ENCODE measurements at places on chromosomes 4 and X. TPM values are rescaled to one million over a fixed set of nuclear protein-coding genes. Genes with fewer than 3 reads are reported as not detected.

CT83 gene
- not detected for total RNA-seq

NONO gene
- total RNA-seq = 387 TPM

TSPAN7 gene
- total RNA-seq = 0.29 TPM

H2BW2 gene
- total RNA-seq = not detected

AFF2 gene
- total RNA-seq = 2.0 TPM

DNAAF6 gene
- total RNA-seq = not detected

DNA sequence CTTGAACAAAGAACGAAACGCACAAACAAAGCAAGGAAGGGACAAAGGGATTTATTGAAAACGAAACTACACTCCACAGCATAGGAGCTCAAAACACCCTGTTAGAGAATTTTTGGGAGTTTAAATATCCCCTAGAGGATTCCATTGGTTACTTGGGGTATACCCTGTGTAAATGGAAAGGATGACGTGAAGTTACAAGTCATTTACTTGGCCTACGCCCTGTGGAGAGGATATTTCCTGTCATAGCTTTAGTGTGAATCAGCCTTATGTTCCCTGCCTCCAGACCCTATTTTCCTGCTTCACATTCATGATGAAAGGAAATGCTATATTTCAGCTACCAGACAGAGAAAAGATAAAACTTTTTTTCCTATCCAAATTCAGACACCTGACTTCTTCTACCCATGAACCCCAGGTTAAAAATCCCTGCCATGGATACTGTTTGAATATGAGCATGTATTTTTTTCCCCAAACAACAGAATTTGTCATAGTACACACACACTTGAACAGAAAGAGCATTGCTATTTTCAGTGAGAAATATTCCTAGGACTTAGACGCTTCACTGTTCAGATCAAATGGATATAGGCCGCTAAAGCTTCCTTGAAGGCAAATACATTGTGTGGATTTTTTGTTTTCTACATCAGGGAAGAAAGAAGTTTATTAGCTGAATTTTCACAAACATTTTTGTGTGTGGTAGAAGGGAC is 20.4 kb downstream of the PIN4 start:
- H3K4me3 ChIP-seq = no peak overlapping the region
- no peaks in the 10 kb centered on the region for H3K4me1 ChIP-seq

GRCh38 chr4:61462451-61463326 is 262.6 kb downstream of the ADGRL3 start:
- H3K27me3 ChIP-seq = no peaks in the 10 kb centered on the region
- no peak overlapping the region for H3K27ac ChIP-seq
- no peak overlapping the region for H3K4me3 ChIP-seq
- H3K4me1 ChIP-seq = no peaks in the 10 kb centered on the region

- no peak for DNase-seq
- H3K4me1 ChIP-seq = no peaks in the 10 kb centered on the region
- no peak overlapping the region for H3K27ac ChIP-seq
- H3K36me3 ChIP-seq = no peaks in the 10 kb centered on the region
- H3K27me3 ChIP-seq = no peaks in the 10 kb centered on the region
Measured at GRCh38 chr4:21856301-21856700, 92.3 kb downstream of the KCNIP4 start.

DNA sequence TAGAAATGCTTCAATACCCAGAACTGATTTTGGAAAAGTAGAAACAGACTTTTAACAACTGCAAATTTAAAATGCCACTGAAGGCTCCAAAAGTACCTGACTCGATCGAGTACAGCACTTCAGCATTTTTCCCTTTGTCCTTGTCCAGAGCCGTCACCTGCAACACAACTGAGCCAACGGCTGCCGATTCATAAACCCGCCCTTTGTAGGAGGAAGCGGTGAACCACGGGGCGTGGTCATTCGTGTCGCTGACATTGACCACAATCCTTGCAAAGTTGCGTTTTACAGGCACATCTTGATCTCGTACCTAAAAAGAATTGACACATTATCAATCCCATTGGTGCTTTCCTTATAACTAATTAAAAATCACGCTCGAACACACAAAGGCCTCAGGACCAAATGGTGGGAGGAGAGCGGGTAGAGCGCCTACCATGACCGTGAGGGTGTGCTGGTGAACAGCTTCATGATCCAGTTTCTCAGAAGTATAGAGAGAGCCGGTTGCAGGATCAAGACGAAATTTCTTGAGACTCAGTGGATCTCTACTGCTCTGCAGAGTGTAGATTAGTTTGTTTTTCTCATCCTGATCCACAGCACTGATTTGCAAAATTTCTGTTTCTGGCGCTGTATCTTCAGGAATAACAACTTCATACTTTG is 72.8 kb upstream of the MTNR1A start:
- H3K4me3 ChIP-seq = no peak overlapping the region
- H3K27me3 ChIP-seq = peaks cover 8% of the 10 kb centered on the region
- no peak for DNase-seq
- no peak overlapping the region for H3K27ac ChIP-seq
- no peaks in the 10 kb centered on the region for H3K4me1 ChIP-seq

GRCh38 chr4:152848508-152848907 is 68.8 kb downstream of the ARFIP1 start:
- H3K4me1 ChIP-seq = peaks cover 24% of the 10 kb centered on the region
- peaks cover 8% of the 10 kb centered on the region for H3K36me3 ChIP-seq
- no peak overlapping the region for H3K4me3 ChIP-seq
- no peaks in the 10 kb centered on the region for H3K27me3 ChIP-seq
- DNase-seq = no peak

DNA sequence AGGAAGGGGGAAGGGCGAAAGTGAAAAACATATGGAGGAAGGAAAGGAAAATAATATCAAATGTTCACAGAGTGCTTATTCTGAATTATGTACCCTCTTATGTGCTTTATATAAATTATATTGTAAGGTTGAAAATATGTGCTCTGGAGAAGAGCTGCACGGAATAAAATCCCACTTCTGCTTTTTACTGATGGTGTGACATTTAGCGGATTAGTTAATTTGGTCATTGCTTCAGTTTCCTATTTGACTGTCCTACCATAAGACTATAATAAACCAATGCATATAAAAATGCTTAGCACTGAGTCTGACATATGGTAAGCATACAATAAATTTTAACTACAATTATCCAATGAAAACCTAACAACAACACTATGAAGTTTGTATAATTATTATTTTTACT is 86.2 kb downstream of the NPFFR2 start:
- DNase-seq = no peak
- H3K4me3 ChIP-seq = no peak overlapping the region
- H3K27ac ChIP-seq = no peak overlapping the region

- H3K36me3 ChIP-seq = no peaks in the 10 kb centered on the region
- H3K27me3 ChIP-seq = no peaks in the 10 kb centered on the region
- no peaks in the 10 kb centered on the region for H3K4me1 ChIP-seq
- DNase-seq = no peak
- no peak overlapping the region for H3K27ac ChIP-seq
Measured at GRCh38 chr4:175341203-175341755, 423.1 kb downstream of the ADAM29 start.
